ENCODE measurements at places on chromosomes 16 and 17.

- DNase-seq = no peak
These were observed 41.9 kb downstream of the PIGL start for GRCh38 chr17:16258901-16259300.

GRCh38 chr17:74859459-74860228, at the start of gene GRIN2C:
TSS of gene GRIN2C (minus strand) at chr17:74859885. CDS start at chr17:74855092, 4,793 bp downstream.
- DNase-seq = no peak

DNA sequence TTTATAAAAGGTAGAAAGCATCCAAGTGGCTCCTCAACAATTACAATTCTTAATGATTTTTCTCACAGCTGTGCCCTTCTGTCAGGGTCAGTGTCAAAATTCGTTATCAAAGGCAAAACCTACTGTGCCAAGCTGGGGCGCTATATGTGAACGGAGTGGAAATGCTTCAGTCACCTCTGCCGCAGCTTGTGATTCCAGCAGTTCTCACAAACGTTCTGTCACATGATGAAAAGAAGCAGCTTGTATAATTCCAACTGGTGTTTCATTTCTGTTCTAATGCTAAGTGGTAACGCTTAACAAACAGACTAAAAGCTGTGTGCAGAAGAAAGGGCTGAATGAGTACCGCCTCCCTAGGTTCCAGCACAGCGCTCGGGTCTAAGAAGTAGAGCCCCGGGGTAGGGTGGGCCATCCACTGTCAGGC, 14.2 kb downstream of the PLD6 start:
- no peak for DNase-seq

GRCh38 chr17:66906321-66907278, 57.9 kb upstream of the CACNG4 start:
- DNase-seq = peak; percentile 77

GRCh38 chr17:45090711-45091110, 29.6 kb downstream of the NMT1 start:
- DNase-seq = no peak
